ENCODE measurements at places on chromosomes 2 and 18.

DNA sequence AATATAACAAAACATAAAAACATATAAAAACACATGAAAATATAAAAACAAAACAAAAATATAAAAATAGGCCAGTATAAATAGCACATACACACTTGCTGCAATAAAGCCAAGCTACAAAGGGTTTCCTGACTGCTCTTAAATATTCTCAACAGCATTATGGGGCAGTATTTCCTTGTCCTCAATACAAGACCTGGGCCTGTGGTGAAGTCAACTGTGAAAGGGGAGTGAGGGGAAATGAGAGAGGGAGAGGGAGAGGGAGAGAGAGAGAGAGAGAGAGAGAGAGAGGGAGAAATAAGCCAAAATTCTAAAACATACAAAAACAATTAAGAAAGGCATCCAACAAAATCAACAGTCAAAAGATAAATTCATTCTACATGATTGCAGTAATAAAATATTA is 82.6 kb upstream of the NEDD4L start:
- no peak for DNase-seq

DNA sequence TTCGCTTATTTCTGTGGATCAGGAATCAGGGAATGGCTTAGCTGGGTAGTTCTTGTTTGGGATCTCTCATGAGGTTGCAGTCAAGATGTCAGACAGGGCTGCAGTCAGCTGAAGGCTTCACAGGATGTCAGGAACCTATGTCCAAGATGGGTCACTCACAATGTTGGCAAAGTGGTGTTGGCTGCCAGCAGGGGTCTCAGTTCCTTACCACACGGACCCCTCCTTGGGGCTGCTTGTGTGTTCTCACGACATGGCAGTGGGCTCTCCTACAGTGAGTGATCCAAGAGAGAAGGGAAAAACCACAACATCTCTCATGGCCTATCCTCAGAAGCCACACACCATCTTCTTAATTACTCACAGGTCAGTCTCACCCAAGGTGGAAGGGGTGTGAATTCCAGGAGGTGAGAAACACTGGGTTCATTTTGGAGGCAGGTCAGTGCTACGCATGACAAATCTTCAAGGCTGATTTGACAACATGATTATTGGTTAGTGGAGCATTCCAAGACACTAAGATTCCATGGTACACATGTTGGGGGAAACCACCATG is 1.3 kb upstream of the ANTXR1 start:
- no peak for DNase-seq

GRCh38 chr18:42872838-42873237 is 242.6 kb downstream of the RIT2 start:
- no peak for DNase-seq

GRCh38 chr2:78999406-78999805 is 26.1 kb upstream of the REG3G start:
- no peak for DNase-seq

DNA sequence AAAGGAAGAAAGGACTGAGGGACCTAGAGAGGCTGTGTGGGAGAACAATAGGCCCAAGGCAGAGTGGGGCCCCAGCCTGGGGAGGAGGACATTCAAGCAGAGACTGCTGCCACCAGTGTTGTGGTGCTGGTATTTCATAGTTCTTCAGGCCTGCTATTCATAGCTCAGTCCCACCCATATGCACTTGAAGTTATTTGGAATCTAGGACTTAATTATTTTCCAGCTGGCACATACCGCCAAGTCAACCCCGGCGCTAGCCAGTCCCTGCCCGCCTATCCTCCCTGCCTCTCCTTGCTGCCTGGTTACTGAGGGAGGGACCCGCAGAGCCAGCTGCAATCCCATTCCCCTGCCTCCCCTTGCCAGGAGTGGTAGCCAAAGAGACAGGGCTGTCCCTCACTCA is 141.2 kb downstream of the CABLES1 start:
- DNase-seq: no peak

- no peak for DNase-seq
Measured at GRCh38 chr2:953975-954686, 3.5 kb downstream of the SNTG2 start.

DNA sequence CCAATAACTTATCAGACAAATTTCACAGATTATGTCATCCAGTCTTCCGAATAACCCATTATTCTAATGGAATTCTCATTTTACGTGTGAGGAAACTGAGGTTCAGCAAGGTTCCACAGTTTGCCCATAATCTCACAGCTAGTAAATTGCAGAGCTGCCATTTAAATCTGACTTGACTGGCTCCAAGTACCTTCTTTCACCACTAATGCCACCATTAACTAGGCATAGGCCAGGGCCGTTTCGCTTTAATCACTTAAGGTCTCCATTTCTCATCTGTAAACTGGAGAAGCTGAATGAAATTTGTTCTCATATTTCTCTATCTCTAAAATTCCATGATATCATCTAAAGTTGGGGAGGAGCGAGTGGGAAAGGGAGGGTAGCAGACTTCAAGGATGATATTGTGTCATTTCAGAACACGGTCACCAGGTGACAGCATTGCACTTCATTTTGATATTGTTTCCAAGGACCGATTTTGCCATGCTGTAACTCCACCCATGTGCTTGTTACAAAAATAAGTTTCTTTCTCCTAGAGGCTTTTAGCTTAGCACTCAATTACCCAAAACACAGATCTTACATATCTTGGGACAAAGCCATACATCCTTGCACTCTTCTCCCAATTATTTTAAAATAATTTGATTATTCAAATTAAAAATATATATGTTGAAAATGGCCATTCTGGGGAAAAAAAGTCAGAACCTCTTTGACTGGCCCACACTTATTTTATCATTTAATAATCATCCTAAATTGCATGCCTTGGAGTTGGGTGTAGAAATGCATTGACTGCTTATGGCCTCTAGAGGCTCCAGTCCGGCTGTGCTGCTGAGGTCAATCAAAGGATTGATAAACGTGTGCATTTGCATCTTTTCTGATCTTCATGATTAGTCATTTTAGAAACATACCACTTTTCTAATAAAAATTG is 123.8 kb downstream of the AKAIN1 start:
- no peak for DNase-seq

GRCh38 chr18:48742706-48743475 is 204.1 kb downstream of the CTIF start:
- DNase-seq: no peak

DNA sequence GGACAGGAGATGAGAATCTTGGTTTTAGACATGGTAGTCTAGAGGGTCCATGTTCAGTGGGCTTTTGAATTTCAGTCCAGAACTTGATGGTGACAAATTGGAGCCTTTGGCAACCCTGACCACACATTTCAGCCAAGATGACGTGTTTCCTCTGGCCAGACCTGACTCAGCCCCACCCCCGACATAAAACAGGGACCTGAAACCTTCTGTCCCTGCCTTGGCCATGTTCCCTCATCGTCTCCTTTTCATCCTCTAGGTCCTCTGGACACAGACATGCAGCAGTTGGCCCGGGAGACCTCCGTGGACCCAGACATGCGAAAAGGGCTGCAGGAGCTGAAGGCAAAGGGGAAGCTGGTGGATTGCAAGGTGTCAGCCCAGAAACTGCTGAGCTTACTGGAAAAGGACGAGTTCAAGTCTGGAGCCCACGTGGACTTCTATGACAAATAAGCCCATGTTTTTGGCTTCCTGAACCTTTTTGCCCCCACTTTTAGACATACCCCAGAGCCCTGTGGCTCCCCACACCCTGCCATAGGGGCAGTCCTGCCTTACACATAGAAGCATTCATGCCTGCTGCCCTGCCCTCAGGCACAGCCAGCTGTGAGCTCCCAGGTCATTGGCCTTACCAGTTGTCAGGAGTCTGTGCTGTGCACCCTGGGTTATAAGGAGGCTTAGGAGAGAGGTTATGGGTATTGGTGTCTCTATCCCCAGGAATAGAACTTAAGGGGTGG is 4.0 kb downstream of the SPR start:
- no peak for DNase-seq

GRCh38 chr2:144642131-144642530 is 122.2 kb upstream of the ZEB2 start:
- DNase-seq: no peak

DNA sequence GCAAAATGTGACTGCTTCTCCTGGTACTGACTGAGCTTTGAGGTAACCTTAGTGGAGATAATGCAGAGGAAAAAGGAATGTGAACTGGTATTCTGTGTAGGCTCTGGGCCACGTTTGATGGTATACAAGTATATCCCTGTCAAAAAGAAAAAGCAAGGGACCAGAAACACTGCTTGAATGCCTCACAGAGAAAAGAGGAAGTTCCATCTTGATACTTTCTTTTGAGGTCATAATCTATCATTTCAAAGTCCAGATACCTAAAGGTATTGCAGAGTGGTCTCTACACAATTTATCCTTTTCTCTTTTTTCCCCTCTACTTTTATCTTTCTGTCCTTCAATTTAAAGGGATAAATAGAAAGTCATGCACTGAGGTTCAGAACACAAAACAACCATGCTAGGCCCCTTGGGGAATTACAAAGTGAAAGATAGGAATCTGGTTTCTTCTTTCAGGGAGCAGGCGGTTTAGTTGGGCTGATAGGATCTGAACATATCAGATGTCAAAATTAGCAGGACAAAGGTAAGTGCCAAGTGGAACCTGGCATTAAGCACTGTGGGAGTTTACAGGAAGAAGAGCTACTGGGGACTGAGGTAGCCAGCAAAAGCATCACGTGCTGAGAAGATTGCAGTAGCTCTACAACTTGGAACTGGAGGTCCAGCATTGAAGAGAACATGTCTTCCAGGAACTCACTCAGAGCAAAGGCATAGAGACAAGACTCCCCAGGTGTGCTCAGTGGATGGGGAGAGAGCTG is 121.2 kb downstream of the LYPD6 start:
- no peak for DNase-seq

DNA sequence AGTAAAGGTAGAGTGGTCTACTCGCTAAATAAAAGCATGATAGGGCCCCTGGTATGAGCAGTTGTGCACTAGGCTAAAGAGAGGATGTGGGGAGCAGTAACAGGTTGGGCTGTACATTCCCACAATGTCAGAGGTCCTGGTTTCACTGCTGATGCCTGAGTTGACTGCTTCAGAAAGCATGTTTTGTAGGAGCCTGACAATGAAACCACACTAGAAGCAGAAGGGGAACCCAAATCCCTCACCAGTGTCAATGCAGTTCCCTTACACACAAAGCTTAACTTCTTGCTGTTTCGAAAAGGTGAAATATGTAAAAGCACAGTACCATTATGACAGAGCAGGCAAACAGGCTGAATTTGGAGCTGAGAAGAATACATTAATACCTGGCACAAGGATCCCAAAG is 291.7 kb upstream of the KYNU start:
- DNase-seq: no peak

DNA sequence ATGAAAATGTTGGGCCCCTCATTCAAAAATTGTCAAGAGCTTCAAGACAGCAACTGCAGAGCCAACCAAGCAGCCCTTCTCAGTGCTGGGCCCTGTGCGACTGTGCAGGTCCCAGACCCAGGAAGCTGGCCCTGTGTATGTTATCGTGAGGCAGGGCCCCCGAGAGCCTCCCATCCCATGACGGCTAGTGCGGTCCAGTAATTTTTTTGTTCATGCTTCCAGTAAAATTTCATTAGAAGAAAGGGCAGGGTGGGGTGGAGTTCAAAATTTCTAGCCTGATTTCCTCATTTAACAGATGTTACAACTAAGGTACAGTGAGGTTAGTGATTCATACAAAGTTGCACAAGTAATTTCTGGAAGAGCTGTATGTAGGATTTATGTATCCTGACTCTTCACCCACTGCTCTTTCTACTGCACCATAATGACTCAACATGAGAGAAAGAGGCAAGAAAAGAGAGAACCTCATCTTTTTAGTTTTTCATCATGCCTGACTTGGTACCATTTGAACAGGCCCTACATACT is 105.5 kb downstream of the ZEB2 start:
- DNase-seq: no peak

GRCh38 chr2:127737892-127738291 is 36.6 kb downstream of the SFT2D3 start:
- no peak for DNase-seq

DNA sequence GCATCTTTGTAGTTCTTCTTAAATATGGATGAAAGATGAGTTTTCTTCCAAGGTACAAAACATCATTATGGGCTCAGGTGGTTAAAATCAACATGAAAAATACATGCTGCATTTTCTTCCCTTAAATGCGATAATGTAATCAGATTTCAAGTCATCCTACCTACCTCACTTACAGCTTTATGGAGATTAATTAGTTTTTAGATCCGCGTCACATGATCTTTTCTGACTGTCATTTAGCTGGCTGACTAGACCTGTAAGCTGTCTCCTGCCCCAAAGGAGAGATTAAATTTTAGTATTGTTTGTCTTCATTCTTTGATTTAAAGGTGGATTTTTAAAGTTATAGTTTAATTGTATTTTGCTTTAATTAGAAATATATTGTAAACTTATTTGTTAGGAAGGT is 678.0 kb upstream of the ZEB2 start:
- no peak for DNase-seq

DNA sequence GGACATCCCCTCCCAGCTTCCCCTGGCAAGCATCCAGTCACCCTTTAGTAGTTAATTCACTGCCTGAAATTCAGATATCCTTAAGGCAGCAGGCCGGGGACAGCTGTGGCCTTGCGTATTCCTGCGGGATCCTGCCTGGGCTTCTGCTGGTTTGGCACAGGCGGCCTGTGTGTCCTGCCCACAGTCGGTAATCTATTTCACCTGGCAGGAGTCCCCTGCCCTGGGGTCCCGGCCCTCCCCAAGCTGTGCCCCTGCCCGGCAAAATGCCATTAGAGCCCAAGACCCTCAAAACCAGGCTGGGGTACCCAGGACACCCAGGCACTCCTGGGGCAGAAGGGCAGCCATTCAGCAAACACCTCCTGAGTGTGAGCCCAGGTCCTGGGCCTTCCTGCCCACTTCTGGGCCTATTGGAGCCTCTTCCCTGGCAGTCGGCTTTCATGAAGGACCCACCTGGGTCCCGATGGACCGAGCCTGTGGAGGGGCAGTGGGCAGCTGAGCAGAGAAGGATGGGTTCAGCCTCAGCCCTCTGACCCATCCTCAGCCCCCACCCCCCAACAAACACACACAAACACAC is 11.6 kb downstream of the CROCC2 start:
- DNase-seq: no peak

GRCh38 chr18:67969458-67969857 is 452.9 kb upstream of the DSEL start:
- DNase-seq: no peak

DNA sequence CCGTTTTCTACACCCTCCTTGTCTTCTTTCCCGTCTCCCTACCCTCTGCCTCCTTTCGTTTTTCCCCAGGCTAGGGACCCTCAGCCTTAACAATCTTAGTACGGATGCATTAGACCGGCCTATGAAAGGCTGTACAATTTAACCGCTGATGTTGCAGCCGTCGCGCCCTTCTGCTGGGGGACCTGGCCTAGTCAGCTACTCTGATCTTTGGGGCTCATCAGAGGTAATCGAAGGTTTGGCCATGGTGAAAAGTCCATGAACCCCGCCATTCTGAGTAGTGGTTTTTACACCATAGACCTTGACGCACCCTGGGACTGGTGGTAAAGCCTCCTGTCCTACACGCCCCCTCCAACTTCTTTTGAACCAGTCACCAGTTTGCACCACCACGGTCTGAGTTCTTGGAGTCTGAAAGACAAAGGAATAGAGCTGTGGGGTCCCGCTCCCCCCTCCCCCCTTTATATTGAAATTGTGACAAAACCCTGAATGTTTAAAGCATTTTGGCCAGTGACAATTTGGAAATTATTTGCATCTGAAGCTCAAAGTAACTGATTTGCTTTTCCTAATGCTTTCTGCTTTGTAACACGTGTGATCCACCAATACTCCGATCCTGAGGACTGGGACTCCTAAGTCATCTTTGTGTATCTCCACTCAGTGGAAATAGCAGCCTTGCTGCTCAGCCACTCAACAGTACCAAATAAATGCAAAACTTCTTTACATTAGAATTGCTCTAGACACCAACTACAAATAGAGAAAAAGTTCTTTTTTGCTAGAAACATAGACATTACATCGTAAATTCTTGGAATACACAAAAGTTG is 642 bp upstream of the SRSF7 start:
- DNase-seq: no peak

All from nucleus accumbens (tissue), 56 donors.